Activated T-helper 1 cell treated with Interleukin-2 at 50 U/mL for 16 hours (primary cell): ENCODE measurements at places on chromosomes 1 and 21.

DNA sequence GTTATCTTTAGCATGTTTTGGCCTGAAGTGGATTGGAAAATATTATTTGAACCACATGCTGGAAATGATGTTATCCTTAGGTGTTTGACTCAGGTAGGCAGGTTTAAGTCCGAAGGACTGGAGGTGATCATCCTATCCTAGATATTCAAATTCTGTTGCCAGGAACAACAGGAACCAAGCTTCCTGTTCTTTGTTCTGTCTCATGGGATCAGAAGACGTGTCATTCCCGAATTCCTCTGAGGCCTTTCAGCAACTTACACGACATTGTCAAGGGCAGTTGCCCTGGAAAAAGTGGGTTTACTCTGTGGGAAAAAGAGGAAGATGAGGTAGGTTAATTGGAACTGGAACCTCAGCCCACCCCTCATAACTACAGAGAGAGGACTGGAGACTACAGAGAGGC is 36.6 kb downstream of the SLAMF6 start:
- no peak for DNase-seq

DNA sequence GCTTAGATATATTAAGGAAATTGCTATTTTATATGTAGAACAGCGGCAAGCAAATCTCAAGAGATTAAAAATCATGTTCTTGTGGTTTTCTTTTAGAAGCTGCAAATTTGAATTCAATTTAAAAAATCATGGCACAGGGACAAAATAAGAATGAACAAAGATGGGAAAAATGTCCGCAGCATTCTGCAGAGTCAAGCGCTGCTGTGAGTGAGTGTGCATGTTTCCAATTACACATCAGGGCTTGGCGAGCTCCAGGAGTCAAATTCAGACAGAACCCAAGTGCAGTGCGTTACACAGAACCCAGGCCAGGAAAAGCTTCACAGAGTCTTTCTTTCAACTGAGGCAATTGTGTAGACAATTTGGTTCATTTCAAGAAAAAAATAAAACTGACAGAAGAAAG is 33.3 kb upstream of the ERG start:
- DNase-seq: no peak

GRCh38 chr1:112529301-112529700 is 20.5 kb downstream of the WNT2B start:
- no peak for DNase-seq

DNA sequence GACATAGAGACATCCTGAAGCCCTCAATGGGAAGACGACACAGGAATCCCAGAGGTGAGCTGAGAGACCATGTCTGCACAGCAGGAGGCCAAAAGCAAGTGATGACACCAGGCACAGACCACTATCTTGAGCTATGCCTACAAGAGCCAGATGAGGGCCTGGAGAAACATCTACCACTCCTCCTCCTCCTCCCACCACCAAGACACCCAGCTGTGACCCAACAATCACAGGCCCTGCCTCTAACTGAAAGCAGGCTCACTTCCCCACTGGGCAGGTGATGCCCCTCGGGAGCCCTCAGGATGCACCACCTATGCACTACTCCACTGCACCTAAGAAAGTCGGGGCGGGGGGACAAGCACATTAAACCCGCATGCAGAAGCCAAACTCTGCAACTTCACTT is 16.5 kb downstream of the TADA1 start:
- no peak for DNase-seq

GRCh38 chr1:14142397-14143100 is 442.6 kb downstream of the PRDM2 start:
- no peak for DNase-seq
